ENCODE measurements at places on chromosomes 5 and 9.

DNA sequence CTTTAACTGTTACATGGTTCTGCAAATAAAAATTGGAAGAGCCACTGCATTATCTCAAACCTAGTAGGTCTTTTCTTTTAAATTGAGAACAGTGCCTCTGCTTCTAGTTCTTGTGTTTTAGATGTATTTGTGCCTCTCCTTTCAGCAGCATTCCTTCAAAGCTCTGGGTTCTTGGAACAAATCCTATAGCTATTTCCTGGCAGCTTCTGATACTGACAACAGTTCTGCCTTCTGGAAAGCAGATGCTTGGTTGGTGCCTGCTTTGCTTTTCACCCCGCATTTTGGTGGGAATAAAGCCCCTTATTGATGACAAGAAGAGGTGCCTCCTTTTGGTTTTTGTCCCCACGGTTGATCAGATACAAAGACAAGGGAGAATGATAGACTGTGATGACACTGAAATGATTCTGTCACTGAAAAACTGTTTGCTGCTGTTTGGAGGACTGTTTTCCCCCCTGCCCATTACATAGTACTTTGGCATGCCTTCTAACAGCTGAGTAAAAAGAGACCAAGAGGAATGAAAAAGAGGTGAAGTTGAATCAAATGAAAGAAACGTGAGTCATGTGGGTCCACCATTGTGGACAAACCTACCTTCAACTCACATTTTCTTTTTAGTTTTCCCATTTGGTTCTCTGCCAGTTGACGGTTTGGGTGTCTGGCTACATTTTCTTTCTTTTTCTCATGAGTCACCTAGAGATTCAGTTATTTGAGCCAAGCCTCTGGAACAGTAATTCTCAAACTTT, 5.6 kb downstream of the PTCD2 start:
- DNase-seq, result no peak

- no peak for DNase-seq
Observed at GRCh38 chr9:92402360-92402759, 2.0 kb downstream of the OGN start.

GRCh38 chr9:86230858-86231257, 28.6 kb downstream of the C9orf153 start:
- DNase-seq, result no peak

DNA sequence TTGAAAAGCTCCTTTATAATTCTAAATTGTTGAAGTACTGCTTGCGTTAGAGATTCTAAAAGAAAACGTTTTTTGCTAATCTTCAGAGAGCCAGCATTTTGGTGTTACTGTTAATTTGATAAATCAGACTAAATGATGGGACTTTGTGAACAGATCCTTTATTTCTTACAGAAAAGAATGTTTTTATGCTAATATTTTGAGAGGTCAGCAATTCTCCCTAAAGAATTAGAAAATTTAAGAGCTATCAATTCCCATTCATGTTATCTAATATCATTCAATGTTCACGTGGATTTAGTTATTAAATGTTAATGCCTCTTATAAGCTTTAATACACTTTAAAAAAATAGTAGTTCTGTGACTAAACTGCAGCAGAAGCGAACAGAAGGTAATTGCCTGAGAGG, 2.4 kb downstream of the AGGF1 start:
- DNase-seq, result no peak

DNA sequence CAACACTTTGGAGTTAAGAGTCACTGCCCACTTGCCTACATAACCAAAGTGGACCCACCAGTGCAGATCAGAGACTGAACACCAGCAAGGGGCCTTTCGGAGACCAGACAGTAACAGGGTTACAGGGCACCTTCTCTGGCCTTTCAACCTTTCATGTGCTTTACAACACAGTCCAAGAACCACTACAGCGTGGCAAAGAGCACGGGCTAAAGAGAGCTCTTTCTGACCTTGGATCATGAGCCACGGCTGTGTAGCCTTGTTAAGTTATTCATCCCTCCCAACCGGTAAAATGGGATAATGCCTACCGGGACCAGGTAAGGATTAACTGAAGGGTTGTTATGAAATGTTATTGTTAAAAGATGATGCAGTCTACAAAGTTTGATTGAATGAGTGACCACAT, 75.0 kb downstream of the TLE1 start:
- DNase-seq, result no peak

GRCh38 chr9:95788021-95788420, 87.5 kb upstream of the ERCC6L2 start:
- DNase-seq, result no peak

DNA sequence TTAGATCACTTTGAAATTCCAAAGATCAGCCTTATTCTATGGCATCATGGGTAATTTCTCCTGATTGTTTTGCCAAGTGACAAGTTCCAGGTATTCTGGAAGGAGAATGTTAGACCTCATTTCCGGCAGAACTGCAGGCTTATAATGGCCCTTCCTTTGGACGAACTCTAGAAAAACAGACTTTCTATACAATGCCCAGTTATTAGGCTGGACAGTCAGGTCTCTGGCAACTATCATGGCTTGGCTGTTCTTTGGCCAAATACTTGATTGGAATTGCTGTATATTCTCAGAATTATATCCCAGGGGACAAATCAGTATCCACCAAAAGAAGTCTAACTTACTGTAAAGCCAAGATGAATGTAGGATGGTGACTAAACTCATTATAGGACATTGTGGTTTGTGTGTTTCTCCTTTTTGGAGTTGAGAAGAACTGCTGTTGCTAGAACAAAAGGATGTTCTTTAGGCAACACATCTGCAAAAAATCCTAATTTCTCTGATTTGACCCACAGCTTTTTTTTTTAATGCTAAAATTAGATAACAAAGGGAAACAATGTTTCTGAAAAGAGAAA, 69.0 kb downstream of the ADAMTSL1 start:
- no peak for DNase-seq

- DNase-seq, result no peak
Observed at GRCh38 chr5:93141969-93142368, 439.1 kb downstream of the NR2F1-AS1 start.

DNA sequence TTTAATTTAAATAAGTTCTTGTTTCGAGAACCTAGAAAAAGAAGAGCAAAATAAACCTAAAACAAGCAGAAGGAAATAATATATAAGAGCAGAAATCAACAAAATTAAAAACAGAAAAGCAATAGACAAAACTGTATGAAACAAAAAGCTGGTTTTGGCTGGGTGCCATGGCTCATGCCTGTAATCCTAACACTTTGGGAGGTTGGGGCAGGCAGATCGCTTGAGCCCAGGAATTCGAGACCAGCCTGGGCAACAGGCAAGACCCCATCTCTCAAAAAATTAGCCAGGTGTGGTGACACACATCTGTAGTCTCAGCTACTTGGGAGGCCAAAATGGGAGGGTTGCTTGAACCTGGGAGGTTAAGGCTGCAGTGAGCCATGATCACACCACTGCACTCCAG, 59.2 kb upstream of the OTP start:
- DNase-seq, result no peak

DNA sequence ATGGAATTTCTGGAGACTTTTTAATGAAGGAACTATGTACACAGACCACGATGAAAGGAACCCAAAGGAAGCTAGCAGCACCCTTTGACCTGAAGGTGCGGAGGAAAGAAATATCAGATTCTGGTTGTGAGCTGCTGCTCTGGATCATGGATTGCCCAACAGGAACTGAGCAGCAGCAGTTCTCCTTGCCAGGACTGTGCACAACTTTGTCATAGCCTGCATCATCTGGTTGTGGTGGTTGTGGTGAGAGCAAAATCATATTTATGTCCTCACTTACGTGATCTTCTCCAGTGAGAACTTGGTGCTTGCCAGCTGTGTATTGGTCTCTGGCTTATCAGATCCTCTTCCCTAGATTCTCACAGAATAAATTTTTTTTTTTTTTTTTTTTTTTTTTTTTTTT, 70.7 kb upstream of the LPAR1 start:
- DNase-seq, result no peak

DNA sequence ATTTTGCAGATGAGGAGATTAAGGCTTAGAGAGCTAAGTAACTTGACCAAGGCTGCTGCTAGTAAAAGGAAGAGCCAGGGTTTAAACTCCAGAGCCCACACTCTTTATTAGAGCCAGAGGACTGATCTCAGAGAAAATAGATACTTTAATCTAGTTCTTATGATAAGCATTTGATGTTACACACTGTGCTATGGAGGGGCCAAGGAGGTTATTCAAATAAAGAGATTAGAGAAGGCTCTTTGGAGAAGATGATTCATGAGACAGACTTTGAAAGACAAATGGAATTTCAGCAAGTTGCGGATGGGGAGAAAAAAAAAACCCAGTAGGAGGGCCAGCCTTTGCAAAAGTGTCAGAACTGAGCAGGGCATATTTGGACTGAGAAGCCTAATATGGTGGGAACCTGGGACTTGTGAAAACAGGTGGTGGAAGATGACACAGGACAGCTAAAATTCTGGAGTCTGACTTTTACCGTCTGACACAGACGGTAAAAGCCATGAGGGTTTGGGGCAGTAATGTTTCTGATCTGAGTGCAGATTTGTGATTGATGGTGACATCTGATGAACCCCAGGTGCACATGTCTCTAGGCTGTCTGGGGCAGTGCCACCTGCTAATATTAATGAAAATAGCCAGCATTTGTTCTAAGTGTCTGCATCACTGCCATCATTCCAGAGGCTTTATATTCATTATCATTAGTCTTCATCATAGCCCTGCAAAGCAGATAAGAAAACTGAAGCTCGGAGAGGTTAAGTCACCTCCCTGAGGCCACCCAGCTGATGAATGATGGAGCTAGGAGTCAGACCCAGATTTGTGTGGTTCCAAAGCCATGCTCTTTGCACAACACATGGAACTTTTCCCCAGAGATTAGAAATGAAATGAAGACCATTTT, 65.3 kb upstream of the CXCL14 start:
- DNase-seq, result no peak

GRCh38 chr5:126680191-126680817, 79.6 kb downstream of the PHAX start:
- DNase-seq, result no peak

DNA sequence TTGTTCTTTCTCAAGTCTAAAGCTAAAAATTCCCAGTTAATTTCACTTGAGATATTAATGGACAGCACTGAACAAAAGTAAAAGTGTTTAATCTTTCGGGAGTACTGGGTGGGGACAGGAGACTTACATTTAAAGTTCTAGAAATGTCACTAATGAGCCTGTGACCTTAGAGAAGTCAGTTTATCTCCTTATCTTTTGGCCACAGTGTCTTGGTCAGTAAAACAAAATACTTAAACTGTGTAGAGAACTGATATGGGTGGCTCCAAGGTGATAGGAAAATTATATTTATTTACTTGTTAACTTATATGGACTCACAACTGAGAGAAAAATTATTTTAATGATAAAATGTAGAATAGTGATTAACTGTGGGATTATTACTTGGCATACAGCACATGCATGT, 8.9 kb downstream of the IPO11 start:
- no peak for DNase-seq

DNA sequence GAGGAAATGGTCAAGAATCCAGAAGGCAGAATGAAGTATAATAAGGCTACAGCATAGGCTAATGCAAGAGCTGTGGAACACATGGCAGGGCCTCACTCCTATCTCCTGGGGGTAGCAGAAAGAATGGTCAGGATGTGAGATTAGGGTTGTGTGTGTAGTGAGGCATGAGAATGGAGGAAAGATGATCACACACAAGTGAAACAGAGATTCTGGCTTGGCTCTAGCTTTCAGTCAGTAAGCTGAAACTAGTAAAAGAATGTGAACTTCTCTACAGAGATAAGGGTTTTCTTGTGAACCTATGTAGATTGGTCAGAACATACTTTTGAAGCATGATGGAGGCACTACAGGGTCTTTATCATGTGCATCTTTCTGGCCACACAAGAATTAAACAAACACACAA, 298.8 kb downstream of the ASTN2 start:
- DNase-seq, result no peak

- DNase-seq, result no peak
Observed at GRCh38 chr9:92558612-92559374, 23.0 kb upstream of the ECM2 start.

DNA sequence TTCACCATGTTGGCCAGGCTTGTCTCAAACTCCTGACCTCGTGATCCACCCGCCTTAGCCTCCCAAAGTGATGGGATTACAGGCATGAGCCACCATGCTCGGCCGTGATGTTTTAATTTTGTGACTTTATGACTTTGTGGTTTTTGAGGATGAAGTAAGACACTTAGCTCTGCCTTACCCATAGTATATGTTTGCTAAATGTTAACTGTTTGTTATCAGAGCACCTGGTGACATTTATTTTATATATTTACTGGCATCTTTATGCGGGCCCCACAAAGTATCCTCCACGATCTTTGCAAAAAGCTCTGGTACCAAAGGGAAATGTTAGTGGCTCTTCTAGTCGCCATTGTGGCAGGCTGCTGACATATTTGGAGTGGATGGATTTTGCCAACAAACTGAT, 6.7 kb downstream of the SLC23A1 start:
- no peak for DNase-seq

DNA sequence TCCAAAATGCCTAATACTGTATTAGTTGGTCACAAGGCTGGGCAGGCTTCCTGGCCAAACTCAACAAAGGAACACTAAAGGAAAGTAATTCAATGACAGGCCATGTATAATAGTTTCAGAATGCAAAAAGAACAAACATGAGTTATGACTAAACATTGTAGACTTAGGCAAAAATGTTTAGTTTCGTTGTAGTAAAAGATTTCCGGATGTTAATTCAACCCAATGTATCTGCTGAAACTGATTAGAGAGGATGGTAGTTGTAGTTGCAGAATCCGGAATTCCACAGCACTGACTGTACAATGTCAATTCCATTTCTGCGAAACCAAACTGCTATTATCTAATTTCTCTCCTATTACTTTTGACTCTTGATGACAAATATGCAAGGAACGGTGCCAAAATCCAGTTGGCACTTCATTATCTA, 117.9 kb upstream of the FST start:
- DNase-seq, result no peak

DNA sequence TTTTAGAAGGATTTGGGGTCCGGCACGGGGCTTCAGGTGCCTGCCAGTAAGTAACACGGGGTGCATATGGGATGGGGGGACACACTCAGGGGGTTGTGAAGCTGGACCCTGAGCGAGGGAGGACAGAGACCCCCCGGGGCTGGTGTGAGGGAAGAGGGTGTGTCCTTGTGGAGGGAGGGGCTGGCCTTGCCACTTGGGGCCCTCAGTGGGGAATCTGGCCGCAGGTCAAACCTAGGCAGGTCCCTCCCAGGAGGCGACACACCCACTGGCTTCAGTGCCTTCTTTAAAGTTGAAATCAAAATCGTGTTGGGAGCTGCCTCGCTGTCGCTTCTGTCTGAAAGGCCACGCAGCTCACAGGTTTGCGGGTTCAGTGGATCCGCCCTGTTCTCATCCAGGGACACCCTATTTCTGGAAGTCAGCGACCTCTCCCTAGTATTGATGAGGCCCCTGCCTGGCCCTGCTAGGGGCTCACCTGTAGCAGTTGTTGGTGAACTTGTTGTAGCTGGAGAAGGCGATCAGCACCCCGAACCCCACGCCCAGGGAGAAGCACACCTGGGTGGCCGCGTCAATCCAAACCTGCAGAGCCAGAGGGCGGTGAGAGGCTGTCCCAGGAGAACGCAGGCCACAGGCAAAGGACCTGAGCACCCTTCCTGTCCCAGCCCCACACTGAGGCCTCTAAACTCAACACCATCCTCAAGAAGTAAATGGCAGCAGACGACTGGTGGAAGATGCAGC, 29.4 kb downstream of the SLC6A3 start:
- DNase-seq, result no peak
